ENCODE measurements at places on chromosomes 6 and 20.

DNA sequence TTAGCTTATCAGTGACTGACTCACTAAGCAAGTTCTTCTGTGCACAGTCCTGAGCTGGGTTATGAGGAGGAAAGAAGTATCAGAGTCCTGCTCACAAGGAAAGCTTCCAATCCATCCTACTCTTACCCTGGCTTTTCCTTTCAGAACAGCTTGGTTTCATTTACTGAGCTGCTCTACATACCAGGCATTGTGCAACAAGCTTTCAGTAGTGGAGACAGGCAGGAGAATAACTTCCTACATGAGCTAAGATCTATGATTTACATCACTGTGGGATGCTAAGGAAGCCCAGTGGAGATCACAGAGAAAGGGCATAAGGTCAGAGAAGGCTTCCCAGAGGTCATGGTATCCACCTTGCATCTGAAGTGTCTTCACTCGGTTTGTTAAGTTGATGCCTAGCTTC, 144.5 kb downstream of the MAP3K7 start:
- no peak overlapping the region for H3K4me3 ChIP-seq
- DNase-seq = no peak
- peaks cover 42% of the 10 kb centered on the region for H3K4me1 ChIP-seq
- H3K36me3 ChIP-seq = no peaks in the 10 kb centered on the region

- H3K4me1 ChIP-seq = peaks cover 13% of the 10 kb centered on the region
- DNase-seq = no peak
- H3K27ac ChIP-seq = peak overlapping the region; percentile 62
- no peaks in the 10 kb centered on the region for H3K27me3 ChIP-seq
- H3K36me3 ChIP-seq = peaks cover 14% of the 10 kb centered on the region
- no peak overlapping the region for H3K4me3 ChIP-seq
Observed at GRCh38 chr6:160028487-160029275, 59.8 kb downstream of the IGF2R start.

DNA sequence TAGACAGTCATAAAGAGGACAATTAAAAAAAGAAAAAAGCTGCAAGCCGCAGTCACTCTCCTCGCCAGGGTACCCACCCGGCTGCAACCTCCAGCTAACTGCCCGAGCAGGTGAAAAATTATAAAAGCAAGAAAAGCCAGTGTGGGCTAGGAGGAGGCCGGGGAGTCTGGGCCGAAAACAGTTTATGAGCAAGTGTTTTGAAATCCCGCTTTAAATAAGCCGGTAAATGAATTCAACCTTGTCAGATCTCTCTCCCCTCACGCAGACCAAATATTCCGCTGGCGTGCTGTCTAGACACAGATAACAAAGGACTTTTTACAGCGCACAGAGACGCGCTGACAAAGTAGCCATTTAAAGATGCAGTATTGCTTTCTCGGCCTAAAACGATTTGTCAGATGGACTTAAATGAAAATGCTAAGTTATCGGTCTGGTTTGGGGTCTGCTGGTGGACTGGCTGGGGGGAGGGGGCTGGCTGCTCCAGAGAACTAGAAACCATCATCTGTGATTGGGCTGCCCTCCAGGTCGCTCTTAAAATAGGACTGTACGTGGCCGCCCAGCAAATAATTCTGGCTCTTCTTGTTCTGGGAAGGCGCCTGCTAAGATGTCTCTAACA, 24.6 kb downstream of the PMEPA1 start:
- H3K36me3 ChIP-seq = no peaks in the 10 kb centered on the region
- peaks cover 48% of the 10 kb centered on the region for H3K4me1 ChIP-seq
- peaks cover 84% of the 10 kb centered on the region for H3K27me3 ChIP-seq
- DNase-seq = no peak

DNA sequence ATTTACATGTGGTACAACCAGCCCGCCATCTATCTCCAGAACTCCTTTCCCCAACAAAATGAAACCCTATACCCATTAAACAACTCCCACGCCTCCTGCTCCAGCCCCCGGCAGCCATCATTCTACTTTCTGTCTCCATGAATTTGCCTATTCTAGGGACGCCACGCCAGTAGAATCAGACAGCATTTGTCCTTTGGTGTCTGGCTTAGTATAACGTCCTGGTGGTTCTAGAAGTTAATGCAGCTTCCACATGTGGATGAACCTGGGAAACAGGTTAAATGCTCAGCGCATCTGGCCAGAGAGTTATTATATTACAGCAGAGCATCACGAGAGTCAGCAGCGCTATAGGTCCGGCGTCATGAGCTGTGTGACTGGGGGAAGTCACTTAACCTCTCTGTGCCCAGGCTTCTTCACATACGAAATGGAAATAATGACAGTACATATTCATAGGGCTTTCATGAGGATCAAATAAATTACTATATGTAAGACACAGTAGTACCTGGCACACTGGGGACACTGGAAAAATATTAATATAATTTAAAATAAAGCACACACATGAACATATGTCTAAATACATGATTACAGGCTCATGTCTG, 178.7 kb upstream of the TAB2 start:
- H3K27ac ChIP-seq = peak overlapping the region; percentile 21
- DNase-seq = no peak
- H3K4me3 ChIP-seq = no peak overlapping the region

DNA sequence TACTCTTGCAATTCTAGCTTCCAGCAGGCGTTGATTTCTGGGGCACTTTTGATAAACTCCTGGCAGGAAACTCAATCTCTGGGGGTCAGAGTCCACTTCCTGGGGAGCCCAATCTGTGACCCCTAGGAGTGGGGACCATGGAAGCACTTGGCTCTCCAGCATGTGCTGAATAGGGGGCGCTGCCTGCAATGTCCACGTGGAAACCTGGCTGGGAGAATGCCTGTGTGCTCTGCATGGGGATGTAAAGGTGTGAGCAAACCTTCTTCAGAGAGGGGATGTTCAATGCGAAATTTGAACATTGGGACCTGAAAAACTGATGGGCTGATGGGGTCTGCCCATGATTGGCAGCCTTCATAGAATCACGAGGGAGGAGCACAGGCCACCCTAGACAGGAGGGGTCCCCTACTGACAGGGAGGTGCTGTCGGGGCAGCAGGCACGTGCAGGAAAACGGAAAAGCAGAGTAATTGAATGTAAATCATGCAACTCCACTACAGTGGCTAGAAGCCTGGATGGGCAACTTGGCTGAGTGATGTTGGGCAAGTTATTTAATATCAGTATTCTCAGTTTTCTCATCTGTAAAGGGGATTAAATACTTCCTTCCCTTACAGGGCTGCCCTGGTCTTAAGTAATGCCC, 47.8 kb downstream of the CEP43 start:
- peaks cover 26% of the 10 kb centered on the region for H3K36me3 ChIP-seq
- H3K4me3 ChIP-seq = no peak overlapping the region
- no peak for DNase-seq
- H3K4me1 ChIP-seq = peaks cover 3% of the 10 kb centered on the region
- H3K27ac ChIP-seq = no peak overlapping the region

DNA sequence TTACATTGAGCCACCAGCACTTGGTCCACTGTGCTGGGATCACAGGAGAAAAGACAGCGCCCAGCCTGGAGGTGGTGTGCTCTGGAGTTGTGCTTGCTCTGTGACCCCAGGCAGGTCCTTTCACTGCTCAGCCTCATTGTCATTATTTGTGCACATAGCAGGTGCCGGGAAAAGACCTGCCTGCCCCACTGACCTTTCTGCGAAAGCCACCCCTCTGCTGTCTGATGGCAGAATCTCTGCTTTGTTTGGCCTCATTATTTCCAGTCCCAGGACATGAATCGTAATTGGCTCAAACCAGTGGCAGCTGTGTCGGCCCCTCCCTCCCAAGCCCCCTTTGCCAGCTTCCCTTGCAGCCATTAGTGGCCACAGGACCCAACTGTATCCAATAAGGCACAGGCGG, 185.2 kb upstream of the UST start:
- H3K27me3 ChIP-seq = no peaks in the 10 kb centered on the region
- no peak overlapping the region for H3K4me3 ChIP-seq
- H3K4me1 ChIP-seq = peaks cover 5% of the 10 kb centered on the region

DNA sequence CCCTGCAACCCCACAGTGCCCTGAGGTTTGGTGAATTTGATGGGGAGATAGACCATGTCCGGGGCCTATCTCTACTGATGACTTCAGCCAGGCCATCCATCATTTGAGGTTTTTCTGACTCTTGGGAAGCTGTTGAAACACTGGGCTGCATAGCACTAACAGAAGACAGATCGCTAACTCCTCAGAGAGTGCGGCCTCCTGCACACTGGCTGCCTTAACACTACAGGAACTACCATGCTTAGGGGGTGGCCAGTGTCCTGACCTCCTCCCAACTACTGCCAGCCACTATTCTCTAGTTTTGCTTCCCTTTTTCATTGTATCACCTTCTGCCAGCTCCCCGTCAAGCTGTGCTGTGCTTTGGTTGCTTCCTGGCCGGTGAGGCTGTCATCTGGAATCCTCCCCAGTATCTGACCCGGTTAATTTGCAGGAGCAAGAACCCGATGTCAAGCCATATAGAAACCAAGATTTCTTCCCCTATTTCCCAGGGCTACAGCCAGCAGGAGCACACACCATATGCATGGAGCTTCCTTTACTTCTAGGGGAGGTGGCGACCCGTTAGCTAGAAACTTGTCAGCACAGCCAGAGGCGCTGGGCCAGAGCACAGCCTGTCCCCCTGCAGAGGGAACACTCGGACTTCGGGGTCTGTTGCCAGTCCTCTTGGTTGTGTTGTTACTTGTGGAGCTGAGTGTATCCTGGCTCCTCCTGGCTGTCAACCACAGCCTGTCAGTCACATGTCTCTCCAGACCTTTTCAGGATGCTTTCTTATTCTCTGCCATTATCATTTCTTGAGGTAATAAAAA, 57.3 kb upstream of the TRAF3IP2 start:
- H3K4me3 ChIP-seq = peak overlapping the region; percentile 69
- no peak for DNase-seq
- no peak overlapping the region for H3K27ac ChIP-seq
- peaks cover 17% of the 10 kb centered on the region for H3K36me3 ChIP-seq

- no peaks in the 10 kb centered on the region for H3K36me3 ChIP-seq
- H3K27me3 ChIP-seq = peaks cover 2% of the 10 kb centered on the region
- no peak overlapping the region for H3K27ac ChIP-seq
- no peak for DNase-seq
Observed at GRCh38 chr6:144223686-144224085, 61.4 kb upstream of the UTRN start.

GRCh38 chr20:38231531-38232121, 28.9 kb downstream of the KIAA1755 start:
- DNase-seq = no peak
- H3K36me3 ChIP-seq = no peaks in the 10 kb centered on the region
- peaks cover 7% of the 10 kb centered on the region for H3K4me1 ChIP-seq
- no peak overlapping the region for H3K4me3 ChIP-seq
- no peaks in the 10 kb centered on the region for H3K27me3 ChIP-seq

GRCh38 chr6:100022847-100023246, 28.8 kb upstream of the MCHR2 start:
- H3K36me3 ChIP-seq = no peaks in the 10 kb centered on the region
- no peak overlapping the region for H3K4me3 ChIP-seq
- H3K27ac ChIP-seq = no peak overlapping the region
- no peak for DNase-seq

GRCh38 chr20:58361481-58362205, 27.4 kb upstream of the VAPB start:
- no peak for DNase-seq
- peaks cover 10% of the 10 kb centered on the region for H3K36me3 ChIP-seq
- H3K27ac ChIP-seq = no peak overlapping the region
- H3K4me3 ChIP-seq = no peak overlapping the region

GRCh38 chr6:37868447-37868825, 48.9 kb downstream of the ZFAND3 start:
- peaks cover 9% of the 10 kb centered on the region for H3K36me3 ChIP-seq
- peak overlapping the region; percentile 65 for H3K27ac ChIP-seq
- no peaks in the 10 kb centered on the region for H3K27me3 ChIP-seq
- peaks cover 33% of the 10 kb centered on the region for H3K4me1 ChIP-seq
- no peak overlapping the region for H3K4me3 ChIP-seq

DNA sequence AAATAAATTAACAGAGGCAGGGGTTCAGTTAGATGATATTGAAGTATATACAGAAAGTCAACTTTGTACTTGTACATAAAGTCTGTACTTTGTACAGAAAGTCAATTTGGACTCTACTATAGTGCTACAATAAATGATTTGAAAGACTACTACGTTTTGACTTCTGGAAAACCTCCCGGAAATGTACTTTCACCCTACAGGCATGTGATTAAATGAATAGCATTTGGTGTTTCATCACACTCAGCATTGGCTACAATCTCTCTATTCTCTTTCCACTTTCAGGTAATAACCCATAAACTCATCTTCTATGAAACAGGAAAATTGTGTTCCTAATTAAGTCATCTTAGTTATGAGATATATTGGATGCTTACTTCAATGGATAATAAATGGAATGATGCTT, 25.6 kb upstream of the MC3R start:
- H3K4me3 ChIP-seq = no peak overlapping the region
- H3K4me1 ChIP-seq = no peaks in the 10 kb centered on the region
- no peaks in the 10 kb centered on the region for H3K27me3 ChIP-seq
- no peak for DNase-seq
- no peak overlapping the region for H3K27ac ChIP-seq

DNA sequence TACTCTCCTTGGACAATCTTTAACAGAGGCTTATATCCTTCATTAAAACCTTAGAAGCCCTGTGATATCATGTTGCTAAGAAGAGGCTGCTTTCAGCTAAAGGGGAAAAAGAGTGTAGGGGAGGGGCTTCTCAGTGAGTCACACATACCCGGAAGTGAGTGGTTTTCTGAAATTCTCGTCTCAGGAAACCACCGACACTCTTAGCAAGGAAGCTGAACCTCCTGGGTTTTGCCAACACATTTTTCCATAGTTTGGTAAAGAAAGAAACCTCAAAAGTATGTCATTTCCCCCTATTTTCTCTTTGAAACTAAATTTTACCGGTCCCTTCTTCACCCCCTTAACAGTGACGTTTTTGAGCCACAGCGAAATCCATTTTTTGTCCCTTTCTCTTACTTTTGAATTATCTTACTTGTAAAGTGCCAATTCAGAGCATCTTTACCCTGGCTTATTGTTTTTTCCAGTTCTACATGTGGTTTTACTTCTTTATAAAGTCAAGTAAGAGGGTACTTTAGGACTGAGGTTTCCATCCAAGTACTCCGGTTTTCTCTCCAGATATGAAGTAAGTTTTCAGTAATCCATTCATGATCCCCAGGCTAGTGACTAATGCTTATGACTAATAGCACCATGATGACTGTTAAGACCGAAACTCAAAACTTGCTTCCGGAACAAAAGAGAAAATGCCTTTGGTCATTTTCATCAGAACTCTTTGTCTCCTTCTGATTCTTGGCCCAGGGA, 219.3 kb downstream of the ARHGAP18 start:
- no peak overlapping the region for H3K4me3 ChIP-seq
- peaks cover 8% of the 10 kb centered on the region for H3K4me1 ChIP-seq
- DNase-seq = no peak
- H3K27ac ChIP-seq = no peak overlapping the region
- H3K27me3 ChIP-seq = no peaks in the 10 kb centered on the region

DNA sequence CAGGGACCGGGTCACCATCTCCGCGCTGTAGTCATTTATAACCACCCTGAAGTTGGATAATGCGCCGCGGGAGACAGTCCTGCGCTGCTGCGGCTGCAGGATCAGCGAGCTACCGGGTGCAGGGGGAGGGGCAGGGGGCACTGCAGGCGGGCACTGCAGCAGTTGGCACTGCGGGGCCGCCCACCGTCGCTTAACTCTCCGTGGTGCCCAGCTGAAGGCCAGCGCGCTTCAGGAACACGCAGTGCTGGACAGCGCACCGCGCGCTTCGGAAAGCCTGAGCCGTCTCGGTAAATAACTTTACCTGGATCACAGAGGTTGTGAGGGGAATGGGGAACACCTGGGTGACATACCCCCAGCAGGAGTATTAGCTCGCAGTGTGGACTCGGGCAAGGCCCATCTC, 12.4 kb upstream of the LRFN2 start:
- H3K27ac ChIP-seq = no peak overlapping the region
- H3K4me1 ChIP-seq = no peaks in the 10 kb centered on the region

Data from neural crest cell (in vitro differentiated cells).